GM12878 (cell line): ENCODE measurements at places on chromosomes 12 and 14. TPM values are rescaled to one million over a fixed set of nuclear protein-coding genes. Genes with fewer than 3 reads are reported as not detected.

The RPGRIP1 gene
- total RNA-seq: 0.44 TPM in 1 of 2 replicates, not detected in the other

The DIO2 gene
- total RNA-seq: not detected in 2 replicates

The PTPN21 gene
- 0.08 and 0.23 TPM in 2 replicates for total RNA-seq

The LGR5 gene
- 0.13 TPM in 1 of 2 replicates, not detected in the other for total RNA-seq

The ERBB3 gene
- total RNA-seq: 0.58 and 0.72 TPM in 2 replicates

The SLC39A5 gene
- 0.29 and 0.56 TPM in 2 replicates for total RNA-seq

The KRT74 gene
- not detected in 2 replicates for total RNA-seq

The COX8C gene
- not detected in 2 replicates for total RNA-seq

The TRAF3 gene
- 55.2 and 60.1 TPM in 2 replicates for total RNA-seq

The PTPRR gene
- 0.15 and 0.27 TPM in 2 replicates for total RNA-seq

The PLEK2 gene
- not detected in 2 replicates for total RNA-seq

The CNTN1 gene
- 0.19 TPM in 1 of 2 replicates, not detected in the other for total RNA-seq

The DNAL1 gene
- total RNA-seq: 6.7 and 7.7 TPM in 2 replicates

The NELL2 gene
- 0.85 and 1.3 TPM in 2 replicates for total RNA-seq

The CELA1 gene
- total RNA-seq: not detected in 2 replicates

The SYNDIG1L gene
- total RNA-seq: not detected in 2 replicates

The MGAT4C gene
- not detected in 2 replicates for total RNA-seq

The RERGL gene
- total RNA-seq: 0.29 TPM in 1 of 2 replicates, not detected in the other

The KCNJ8 gene
- not detected in 2 replicates for total RNA-seq

The SMAGP gene
- total RNA-seq: 3.1 and 4.0 TPM in 2 replicates

The CHGA gene
- total RNA-seq: 0.23 TPM in 1 of 2 replicates, not detected in the other

The OR6C2 gene
- total RNA-seq: not detected in 2 replicates

The MORN3 gene
- total RNA-seq: 0.15 and 0.19 TPM in 2 replicates

The ANKS1B gene
- not detected in 2 replicates for total RNA-seq

The SERPINA1 gene
- 5.1 and 6.6 TPM in 2 replicates for total RNA-seq

The PTGER2 gene
- total RNA-seq: 0.37 and 0.77 TPM in 2 replicates

The KLRC4 gene
- total RNA-seq: not detected in 2 replicates

The TEDC1 gene
- 30.5 and 34.2 TPM in 2 replicates for total RNA-seq

The NR1H4 gene
- total RNA-seq: not detected in 2 replicates

The IGF1 gene
- total RNA-seq: 3.2 and 3.4 TPM in 2 replicates

The MYH6 gene
- not detected in 2 replicates for total RNA-seq

The LHX5 gene
- total RNA-seq: not detected in 2 replicates

The PLEKHD1 gene
- total RNA-seq: 0.08 TPM in 1 of 2 replicates, not detected in the other

The AMN gene
- 0.33 and 0.82 TPM in 2 replicates for total RNA-seq

The KRT77 gene
- total RNA-seq: not detected in 2 replicates

The FOXG1 gene
- 0.32 and 0.44 TPM in 2 replicates for total RNA-seq

The RAD9B gene
- total RNA-seq: 0.88 and 2.0 TPM in 2 replicates

The CYP46A1 gene
- total RNA-seq: not detected in 2 replicates

The CLEC9A gene
- total RNA-seq: not detected in 2 replicates

The TMPRSS12 gene
- total RNA-seq: not detected in 2 replicates

The NEUROD4 gene
- total RNA-seq: not detected in 2 replicates
